ENCODE measurements at places on chromosomes 11 and 22.

DNA sequence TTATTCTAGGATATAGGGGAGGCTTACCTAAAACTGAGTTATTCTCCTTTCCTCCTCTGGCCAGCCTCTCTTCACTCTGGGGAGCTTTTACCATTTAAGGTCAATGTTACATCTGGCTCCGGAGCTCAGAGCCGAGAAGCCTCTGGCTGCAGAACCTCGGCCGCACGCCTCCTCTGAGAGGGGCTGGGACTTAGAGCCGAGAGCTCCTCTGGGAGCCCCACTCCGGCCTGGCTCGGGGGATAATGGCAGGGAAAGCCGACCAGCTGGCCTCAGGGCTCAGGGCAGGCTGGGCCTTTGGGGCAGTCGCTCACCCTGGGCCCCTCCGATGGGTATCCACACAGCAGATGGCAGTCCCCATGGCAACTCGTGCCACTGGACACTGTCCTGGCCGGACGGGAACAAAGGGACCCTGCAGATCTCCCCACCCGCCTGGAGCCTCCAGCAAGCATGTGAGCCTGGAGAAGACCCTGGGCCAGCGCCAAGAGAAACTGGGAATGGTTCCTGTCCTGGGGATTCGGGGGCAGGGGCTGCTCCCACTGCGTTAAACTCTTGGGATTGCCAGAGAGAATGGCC is at the start of gene IRAG1:
TSS of gene IRAG1 (minus strand) at position 247 of the 573 bp plus-strand sequence. CDS start at position 94, 153 bp downstream.
- no peak within 1 kb of the TSS for H3K27ac ChIP-seq
- H3K4me3 ChIP-seq: no peak within 1 kb of the TSS

- H3K36me3 ChIP-seq: no peaks in the 10 kb centered on the region
- no peak overlapping the region for H3K27ac ChIP-seq
- H3K4me1 ChIP-seq: no peaks in the 10 kb centered on the region
- no peak for DNase-seq
- H3K27me3 ChIP-seq: no peaks in the 10 kb centered on the region
These were observed 61.7 kb downstream of the BRD1 start for GRCh38 chr22:49765951-49766350.

DNA sequence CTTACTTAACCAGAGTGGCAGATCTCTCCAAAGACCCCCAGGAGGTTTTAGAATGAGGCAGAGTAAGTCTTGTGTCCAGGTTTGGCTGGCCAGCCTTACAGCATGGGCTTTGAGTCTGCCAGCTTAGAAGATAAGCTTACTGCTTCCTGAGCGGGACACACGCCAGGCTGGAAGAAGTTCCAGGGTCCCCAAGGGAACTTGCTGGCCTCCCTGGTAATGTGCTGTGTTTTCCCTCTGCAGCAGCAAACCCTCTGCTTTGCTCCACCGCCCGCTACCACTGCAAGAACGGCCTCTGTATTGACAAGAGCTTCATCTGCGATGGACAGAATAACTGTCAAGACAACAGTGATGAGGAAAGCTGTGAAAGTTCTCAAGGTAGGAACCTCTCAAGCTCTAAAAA is 154.2 kb downstream of the LDLRAD3 start:
- no peaks in the 10 kb centered on the region for H3K4me1 ChIP-seq
- no peak for DNase-seq

GRCh38 chr11:109972181-109972715 is 120.9 kb upstream of the ZC3H12C start:
- no peaks in the 10 kb centered on the region for H3K36me3 ChIP-seq
- H3K4me1 ChIP-seq: peaks cover 32% of the 10 kb centered on the region

DNA sequence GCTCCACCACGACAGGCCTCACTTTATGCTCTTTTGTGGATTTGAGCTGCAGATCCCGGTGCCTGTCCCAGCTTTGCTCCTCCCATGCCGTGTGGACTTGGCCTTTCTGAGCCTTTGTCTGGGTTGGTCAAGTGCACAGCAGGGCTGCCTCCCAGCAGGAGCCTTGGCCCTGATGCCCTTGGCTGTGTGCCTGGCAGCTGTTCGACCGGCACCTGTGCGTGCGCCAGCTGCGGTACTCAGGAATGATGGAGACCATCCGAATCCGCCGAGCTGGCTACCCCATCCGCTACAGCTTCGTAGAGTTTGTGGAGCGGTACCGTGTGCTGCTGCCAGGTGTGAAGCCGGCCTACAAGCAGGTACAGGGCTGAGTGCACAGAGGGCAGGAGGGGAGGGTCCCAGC is 46.5 kb downstream of the MYO7A start:
- peaks cover 11% of the 10 kb centered on the region for H3K4me1 ChIP-seq
- no peaks in the 10 kb centered on the region for H3K36me3 ChIP-seq
- DNase-seq: no peak
- no peak overlapping the region for H3K27ac ChIP-seq
- H3K27me3 ChIP-seq: no peaks in the 10 kb centered on the region

- H3K27ac ChIP-seq: no peak overlapping the region
- no peak for DNase-seq
- H3K4me3 ChIP-seq: no peak overlapping the region
- H3K36me3 ChIP-seq: peaks cover 5% of the 10 kb centered on the region
- no peaks in the 10 kb centered on the region for H3K4me1 ChIP-seq
These were observed 87.1 kb upstream of the YWHAH start for GRCh38 chr22:31857247-31857646.

- H3K27me3 ChIP-seq: no peaks in the 10 kb centered on the region
- no peak overlapping the region for H3K27ac ChIP-seq
- no peak overlapping the region for H3K4me3 ChIP-seq
- no peaks in the 10 kb centered on the region for H3K36me3 ChIP-seq
- DNase-seq: no peak
- no peaks in the 10 kb centered on the region for H3K4me1 ChIP-seq
These were observed 28.9 kb downstream of the RAB39A start for GRCh38 chr11:107957109-107957588.

DNA sequence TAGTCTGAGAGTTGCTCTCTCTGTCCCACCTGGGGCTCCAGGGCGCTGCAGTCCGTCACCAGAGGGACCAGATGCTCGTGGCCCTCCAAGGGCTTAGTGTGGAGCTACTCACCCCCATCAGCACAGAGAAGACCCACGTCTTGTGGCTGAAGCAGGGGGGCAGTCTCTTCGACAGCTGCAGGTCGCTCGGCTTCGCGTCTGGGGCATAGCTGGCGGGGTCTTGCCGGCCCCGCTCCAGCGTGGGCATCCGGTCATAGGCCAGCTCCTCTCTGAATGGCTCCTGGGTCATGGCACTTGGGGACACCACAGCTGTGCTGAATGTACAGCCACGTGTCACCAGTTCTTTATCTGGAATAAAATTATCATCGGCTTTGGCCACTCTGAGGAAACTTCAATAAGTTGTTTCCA is 608 bp downstream of the MLC1 start:
- no peaks in the 10 kb centered on the region for H3K4me1 ChIP-seq
- H3K4me3 ChIP-seq: no peak overlapping the region
- H3K36me3 ChIP-seq: no peaks in the 10 kb centered on the region

- H3K4me3 ChIP-seq: no peak overlapping the region
- H3K27me3 ChIP-seq: no peaks in the 10 kb centered on the region
- H3K36me3 ChIP-seq: no peaks in the 10 kb centered on the region
- H3K4me1 ChIP-seq: peaks cover 6% of the 10 kb centered on the region
- no peak for DNase-seq
These were observed 37.2 kb downstream of the IGLL1 start for GRCh38 chr22:23542933-23543332.

- no peak overlapping the region for H3K27ac ChIP-seq
- no peaks in the 10 kb centered on the region for H3K36me3 ChIP-seq
- peaks cover 3% of the 10 kb centered on the region for H3K4me1 ChIP-seq
- no peak for DNase-seq
- no peak overlapping the region for H3K4me3 ChIP-seq
These were observed 5.7 kb downstream of the KCTD17 start for GRCh38 chr22:37057226-37057625.

DNA sequence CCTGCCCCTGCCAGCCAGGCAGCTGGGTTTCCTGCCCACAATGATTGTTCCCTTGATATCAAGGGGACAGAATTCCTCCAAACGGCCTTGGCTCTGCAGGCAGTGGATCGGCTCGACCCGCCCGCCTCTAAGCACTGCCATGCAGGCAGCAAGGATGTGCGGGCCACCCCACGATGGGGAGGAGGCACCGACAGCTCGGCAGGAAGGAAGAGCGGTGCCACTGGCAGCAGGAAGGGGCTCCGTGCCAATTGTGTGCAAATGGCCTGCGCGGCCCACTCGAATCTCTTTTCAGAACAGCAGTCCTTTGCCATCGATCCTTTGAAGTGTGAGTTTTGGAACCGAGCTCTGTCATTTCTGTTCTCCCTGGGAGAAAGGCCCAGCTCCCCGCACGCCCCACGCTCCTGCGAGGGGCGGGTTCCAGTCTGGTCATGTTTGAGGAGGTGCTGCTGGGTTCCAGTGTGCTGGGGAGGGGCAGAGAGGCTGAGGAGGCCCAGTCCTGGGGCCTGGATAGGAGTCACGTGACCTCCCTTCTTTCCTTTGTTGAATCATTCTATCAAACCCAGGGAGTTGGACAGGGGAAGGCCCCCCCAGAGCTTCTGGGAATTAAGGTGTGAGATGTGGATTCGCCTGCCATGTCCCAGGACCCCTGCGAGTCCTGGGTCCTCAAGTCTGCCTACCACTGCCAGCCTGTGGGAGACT is 406.0 kb downstream of the CTTN start:
- no peak for DNase-seq
- H3K4me3 ChIP-seq: no peak overlapping the region
- no peaks in the 10 kb centered on the region for H3K27me3 ChIP-seq
- H3K4me1 ChIP-seq: no peaks in the 10 kb centered on the region
- H3K36me3 ChIP-seq: no peaks in the 10 kb centered on the region

- DNase-seq: no peak
- no peak overlapping the region for H3K27ac ChIP-seq
- no peak overlapping the region for H3K4me3 ChIP-seq
- H3K27me3 ChIP-seq: no peaks in the 10 kb centered on the region
These were observed 24.7 kb downstream of the GAL start for GRCh38 chr11:68709062-68709461.

DNA sequence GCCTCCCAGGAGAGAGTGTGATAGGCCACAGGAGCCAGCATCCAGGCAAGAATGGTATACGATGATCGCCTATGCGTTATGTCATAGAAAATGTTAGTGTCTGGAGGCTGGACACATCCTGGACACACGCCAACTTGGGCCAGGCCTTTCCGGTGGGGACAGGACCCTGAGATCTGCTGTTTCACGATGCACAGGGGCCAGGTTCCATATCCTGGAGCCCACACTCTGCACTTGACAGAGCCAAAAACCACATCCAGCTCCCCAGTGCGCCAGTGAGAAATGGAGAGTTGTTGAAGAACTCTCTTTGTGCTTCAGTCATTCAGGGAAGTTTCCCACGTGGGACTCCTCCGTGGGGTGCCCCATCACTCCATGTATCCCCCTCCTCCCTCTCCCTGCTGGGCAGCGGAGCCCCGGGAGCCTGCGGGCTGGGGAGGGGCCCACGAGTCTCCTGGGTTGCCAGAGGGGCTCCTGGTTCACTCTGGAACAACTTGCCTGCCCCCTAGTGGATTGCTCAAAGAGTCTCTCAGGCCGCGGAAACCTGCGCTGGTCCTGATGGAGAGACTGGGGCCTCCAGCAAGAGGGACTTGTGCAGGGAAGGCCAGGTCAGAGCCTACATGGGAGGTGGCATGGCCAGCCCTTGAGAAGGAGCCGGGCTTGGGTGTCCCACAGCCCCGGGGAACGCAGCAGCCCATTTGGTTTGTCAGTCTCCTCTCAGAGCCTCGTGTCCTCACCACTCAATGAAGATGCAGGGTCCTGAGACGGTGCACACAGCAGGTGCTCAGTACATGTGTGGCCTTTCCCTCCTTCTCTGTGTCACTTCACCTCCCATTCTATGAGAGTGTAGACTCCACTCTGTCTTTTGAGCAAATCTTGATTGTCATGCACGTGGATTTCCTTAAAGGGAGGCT is 10.2 kb upstream of the LRRC32 start:
- peak; percentile 85 for DNase-seq
- H3K4me3 ChIP-seq: no peak overlapping the region

DNA sequence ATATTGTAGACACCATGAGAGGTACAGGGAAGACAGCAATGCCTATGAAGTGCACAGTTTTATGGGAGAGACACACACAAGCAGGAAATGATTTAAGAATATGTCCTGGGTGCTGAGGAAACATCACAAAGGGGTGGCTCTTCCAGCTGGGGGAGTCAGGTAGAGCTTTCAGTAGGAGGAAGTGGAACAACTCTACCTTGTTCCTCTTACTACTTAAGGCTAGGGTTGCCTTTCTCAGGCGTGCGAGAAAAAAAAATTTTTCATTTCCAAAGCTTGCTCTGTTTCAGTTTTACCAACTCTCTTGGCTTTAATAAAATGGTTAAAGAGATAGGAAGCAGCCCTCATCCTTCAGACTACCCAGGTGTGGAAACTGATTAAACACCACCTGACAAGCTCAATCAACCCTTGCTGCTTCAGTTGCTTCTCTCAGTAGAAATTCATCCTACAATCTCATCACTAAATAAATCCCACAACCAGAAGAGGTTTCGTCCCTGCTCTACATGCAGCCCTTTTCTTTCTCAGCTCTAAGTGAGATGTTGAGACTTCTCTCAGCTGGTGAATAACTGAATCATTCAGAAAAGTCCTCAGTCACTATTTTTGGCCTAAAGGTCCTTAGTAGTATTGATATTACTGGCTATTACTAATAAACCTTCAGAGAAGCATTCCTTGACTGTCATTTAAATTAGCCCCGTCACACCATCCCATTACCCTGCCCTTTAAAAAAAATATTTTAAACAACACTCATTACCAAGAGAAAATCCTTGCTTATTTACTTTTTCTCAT is 5.9 kb downstream of the ABTB2 start:
- H3K4me1 ChIP-seq: peaks cover 18% of the 10 kb centered on the region
- H3K27ac ChIP-seq: no peak overlapping the region
- H3K27me3 ChIP-seq: peaks cover 42% of the 10 kb centered on the region
- H3K36me3 ChIP-seq: no peaks in the 10 kb centered on the region
- no peak overlapping the region for H3K4me3 ChIP-seq
- DNase-seq: peak; percentile 32

DNA sequence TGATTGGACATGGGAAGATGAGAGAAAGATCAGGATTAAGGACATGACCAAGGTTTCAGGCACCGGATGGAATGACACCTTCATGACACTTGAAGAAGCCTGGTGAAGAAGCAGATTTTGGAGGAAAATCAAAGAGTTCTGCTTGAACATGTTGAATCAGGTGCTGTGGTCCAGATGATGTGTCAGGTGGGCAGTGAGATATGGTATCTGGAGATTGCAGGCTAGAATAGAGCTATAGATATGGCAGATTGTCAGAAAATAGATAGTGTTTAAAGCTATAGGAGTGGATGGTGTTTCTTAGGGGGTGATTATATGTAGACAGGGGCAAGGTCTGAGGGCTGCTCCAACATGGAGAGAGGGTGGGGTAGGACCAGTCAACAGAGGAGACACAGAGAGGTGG is 40.2 kb downstream of the PANX1 start:
- H3K36me3 ChIP-seq: peaks cover 5% of the 10 kb centered on the region
- no peaks in the 10 kb centered on the region for H3K4me1 ChIP-seq
- no peak overlapping the region for H3K4me3 ChIP-seq
- no peak overlapping the region for H3K27ac ChIP-seq
- no peak for DNase-seq

GRCh38 chr11:132054822-132055221 is 684.4 kb downstream of the NTM start:
- no peaks in the 10 kb centered on the region for H3K27me3 ChIP-seq
- no peak for DNase-seq
- no peak overlapping the region for H3K27ac ChIP-seq
- H3K36me3 ChIP-seq: no peaks in the 10 kb centered on the region
- no peaks in the 10 kb centered on the region for H3K4me1 ChIP-seq

All from B cell (primary cell).